ENCODE measurements at places on chromosomes 3 and 15.

DNA sequence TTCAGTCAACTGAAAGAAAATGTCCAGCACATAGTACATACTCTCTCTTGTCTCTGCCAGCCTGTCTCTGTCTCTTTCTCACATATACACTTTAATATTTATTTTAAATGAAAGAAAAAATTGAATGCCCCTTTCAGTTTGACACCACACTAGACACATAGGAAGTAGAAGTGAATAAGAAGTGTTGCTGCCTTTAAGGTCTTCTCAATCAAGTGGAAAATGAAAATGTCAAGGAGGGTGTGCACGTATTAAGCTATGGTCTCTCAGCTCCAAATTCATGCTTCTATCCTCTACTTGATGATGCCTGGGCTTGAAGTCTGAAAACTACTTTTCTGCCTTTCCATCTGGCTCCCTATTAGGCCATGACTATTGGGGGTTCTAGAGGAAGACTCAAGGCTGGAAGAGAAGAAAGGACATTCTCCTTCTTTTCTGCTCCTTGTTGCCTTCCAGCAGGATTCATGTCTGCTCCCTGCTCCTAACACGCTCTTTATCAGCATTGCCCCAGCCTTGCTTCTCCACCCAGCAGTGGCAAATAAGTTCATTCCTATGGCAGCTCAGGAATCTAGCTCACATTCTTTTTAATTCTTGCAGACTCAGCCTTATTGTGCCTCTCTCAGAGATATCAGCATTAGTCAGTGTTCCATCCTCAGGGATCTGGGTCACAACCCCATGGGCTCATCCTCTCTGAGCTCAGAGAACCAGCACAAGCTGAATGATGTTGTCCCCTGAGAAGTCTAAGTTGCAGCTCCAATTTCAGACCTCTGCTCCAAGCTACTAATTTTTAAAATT lies 609.1 kb upstream of the GRM7 start:
- no peak for DNase-seq

GRCh38 chr15:36483409-36483808 lies 96.0 kb upstream of the CDIN1 start:
- DNase-seq = no peak

GRCh38 chr3:23807424-23808015 lies 1.8 kb downstream of the UBE2E1 start:
- DNase-seq = no peak

DNA sequence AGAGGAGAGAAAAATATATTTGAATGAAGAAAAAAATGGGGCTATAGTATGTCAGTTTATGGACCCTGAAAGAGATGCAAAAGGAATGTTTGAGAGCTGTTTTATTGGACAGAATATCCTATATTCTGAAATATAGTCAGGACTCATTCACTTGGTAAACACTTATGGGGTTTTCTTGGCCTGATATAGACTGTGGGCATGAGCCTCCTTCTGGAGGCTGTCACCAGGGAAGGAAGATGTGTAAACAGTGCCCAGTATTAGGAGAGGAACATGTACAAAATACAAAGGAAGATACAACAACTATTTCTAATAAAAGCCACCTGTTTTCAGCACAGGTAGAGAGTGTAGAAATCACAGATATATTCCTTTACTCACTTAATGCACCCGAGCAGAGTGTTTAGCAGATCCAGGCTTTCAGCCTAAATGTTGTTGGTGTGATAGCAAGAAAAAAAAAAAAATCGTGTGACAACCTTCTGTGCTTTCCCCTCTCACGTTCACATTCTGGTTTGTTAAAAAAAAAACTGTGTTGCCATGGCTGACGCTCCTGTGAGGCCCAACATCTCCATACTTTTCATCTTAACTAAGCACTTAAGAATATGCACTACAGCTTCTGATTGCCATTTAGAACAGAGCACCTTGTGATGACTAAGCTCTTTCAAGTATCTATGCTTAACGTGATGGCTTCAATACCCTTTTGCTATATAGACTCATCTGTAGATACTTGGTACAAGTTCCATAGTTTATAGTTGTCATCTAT lies 134.1 kb downstream of the MBNL1 start:
- peak; percentile 42 for DNase-seq

GRCh38 chr3:124890573-124891190 lies 3.5 kb upstream of the ITGB5 start:
- no peak for DNase-seq

DNA sequence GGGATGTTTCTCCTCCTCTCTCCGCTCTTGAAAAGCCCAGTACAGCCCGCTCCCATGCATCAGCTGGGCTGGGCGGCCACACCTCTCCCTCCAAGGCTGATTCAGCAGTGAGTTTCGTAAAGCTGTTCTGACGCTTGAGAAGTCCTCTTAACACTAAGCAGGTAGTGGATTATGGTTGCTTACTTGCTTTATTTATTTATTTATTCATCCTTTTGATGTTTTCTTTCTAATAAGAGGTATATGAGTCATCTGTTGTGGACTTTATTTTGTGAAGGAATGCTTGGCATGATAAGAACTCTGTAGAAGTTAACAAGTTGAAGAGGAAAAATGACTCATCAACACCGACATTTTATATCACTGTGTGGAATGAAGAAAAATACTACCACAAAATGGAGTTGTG lies 285.0 kb downstream of the SQOR start:
- peak; percentile 71 for DNase-seq

GRCh38 chr3:164375995-164376394 lies 702.3 kb downstream of the SI start:
- no peak for DNase-seq

DNA sequence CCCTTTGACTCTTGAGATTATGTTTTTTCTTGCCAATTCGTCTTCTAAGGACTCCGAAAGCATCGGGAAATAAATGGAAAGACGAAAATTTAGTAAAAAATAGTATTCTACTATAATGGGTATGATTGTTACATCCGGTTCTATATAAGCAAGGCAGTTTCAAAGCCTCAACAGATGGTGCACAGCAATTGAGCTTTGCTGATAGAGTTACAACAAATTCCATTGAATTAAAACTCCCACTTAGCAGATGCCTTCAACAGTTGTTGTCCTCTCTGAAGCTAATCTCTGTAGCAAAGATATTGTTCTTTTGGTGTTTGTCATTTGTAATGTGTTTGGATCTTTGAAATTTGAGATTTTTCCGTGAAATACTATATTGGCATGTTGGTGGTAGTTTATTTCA lies 16.1 kb upstream of the GHSR start:
- no peak for DNase-seq

GRCh38 chr3:101809178-101810021 lies 30.4 kb downstream of the NXPE3 start:
- DNase-seq = no peak

DNA sequence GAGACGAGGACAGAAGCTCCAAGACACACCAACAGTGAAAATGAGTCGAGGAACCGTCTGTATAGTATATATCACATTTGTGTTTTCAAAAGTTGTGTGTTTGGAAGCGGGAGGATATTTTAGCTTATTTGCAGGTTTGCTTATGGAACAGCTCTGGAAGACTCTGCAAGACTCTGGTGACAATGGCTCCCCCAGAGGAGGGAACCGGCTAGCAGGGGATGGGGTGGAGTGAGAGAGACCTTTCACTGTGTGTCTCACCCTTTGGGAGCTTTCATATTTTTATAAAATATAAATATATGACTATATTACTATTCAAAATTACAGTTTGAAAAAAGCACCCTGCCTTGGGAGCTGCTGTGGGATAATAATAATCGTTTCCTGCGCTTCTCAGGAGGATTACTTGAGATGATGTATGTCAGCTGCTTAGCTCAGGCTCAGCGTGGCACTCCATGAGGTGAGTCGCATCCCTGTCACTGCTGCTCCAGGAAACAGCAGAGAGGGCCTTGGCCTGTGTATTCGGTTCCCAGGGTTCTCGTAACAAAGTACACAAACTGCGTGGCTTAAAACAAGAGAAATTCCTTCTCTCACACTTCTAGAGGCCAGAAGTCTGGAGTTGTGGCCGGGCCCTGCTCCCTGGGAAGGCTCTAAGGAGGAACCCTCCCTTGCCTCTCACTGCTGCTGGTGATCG lies 183.9 kb downstream of the FAM43A start:
- peak; percentile 24 for DNase-seq

GRCh38 chr15:74422652-74423430 lies 10.9 kb downstream of the SEMA7A start:
- DNase-seq = peak; percentile 97

DNA sequence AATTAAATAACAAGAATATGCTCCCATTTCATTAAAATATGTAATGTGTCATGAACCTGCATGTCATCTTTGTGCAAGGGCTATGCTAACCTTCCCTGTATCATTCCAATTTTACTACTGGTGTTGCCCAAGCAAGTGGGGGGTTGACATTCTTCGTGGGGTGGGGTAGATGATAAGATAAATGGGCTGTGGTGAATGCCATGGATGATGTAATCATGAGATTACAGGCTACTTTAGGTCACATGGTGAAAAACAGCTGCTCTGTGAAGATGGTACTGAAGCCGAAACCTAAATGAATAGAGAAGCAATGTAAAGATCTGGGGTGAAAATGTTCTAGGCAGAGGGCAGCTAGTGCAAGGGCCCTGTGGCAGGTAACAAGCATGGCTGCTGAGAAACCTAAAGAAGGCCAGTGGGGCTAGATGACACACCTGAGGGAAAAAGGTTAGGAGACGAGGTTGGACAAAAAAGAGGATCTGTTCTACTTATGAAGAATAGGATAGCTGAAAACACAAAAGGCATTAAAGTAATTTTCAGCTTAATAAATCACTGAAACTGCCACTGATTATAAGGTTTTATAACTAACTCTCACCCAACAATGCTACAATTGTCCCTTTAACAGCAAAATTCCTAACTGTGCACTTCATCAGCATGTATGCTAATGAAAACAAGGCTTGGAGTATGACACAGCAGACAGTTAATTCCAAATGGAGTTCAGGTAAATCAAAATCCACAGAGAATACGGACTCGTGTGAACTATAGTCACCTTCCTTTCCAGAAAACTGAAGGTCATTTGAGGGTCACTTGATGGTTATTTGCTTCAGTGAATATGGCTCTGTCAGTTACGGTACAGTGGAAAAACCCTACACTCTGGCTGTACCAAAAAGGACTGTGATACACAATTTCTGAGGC lies 35.0 kb downstream of the MTMR10 start:
- DNase-seq = peak; percentile 68

GRCh38 chr3:184110316-184110725 lies 13.5 kb downstream of the HTR3E start:
- DNase-seq = no peak

DNA sequence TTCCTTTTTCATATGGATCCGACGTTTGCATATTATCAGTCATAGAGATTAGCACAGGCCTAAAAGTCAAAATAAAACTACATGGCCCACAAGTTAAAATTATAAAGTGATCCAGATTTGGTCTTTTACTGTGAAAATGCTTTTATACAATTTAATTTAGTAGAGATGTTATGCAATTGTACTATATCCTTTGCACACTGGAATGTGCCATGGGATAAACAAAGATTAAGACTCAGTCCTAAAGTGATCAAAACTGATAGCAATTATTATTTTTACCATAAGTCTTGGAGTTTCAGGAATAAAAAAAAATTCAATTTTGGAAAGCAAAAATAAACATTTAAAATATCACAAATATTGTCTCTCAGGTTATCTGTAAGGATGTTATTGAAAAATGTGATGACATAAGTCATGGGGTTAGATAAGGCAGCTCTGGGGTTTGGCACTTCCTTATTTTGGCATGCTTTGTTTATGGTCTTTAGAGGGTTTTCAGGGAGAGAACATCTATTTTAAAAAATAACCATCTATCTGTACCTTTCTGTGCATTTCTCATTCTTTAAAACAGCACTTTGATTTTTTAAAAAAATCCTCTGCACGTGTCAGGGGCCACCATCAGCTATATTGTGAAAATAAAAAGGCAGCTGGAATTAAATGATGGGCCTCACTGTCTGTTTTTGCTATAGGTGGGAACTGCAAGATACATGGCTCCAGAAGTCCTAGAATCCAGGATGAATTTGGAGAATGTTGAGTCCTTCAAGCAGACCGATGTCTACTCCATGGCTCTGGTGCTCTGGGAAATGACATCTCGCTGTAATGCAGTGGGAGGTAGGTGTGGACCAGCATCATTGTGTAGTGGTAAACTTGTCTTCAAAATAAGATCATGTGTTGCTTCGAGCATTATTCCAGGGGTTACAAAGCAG lies 67.3 kb downstream of the TGFBR2 start:
- no peak for DNase-seq

DNA sequence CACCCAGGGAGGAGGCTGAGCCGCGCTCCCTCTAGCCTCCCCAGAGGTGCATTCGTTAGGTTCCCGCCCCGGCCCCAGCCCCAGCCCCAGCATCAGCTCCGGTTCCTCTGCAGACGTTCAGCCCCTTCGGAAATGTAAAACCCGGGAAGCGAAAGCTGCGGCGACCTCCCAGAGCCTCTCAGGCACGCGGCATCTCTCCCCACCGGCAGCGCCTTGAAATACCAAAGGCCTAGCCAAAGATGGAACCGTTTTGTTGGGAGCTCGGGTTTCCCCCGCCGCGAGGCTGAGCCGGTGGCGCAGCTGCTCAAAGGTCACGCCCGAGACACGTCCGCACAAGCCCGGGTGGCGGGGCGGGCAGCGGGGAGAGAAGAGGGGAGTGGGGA lies 77.8 kb upstream of the HES1 start:
- no peak for DNase-seq

DNA sequence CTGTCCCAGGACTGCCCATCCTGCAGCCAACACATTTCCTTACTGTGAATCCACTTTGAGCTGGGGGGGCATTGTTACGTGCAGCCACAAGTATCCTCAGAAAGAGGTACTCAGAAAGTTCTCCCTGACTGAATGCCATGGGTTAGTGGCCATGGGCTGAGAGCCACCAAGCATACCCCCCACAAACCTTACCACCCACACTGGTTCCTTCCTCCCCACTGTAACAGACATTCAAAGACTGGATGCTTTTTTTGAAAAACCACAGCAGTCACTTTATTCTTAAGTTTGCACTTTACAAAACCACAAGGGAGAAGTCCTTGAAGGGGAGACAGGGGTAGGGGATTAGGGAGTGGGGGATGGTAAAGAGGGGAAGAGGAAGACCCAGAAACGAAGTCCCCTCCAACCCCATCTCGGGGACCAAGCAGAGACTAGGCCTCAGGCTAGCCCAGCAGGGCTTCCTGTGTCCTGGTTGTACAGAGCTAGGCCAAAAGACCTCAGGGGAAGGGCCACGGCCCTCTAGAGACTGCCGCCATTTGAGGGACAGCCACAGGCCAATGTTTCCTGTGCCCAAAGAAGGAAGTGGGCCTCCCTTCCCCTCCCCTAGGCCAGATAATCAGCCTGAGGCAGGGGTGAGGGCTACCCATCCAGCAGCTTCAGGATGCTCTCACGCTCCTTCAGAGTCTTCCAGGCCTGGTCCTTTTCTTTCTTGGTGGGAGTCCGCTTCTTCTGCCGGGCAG lies 10.1 kb upstream of the CAMK1 start:
- DNase-seq = no peak

- no peak for DNase-seq
Observed at GRCh38 chr3:195028877-195029606, 241.9 kb downstream of the XXYLT1 start.

- no peak for DNase-seq
Observed at GRCh38 chr15:66364944-66365528, 8.6 kb upstream of the TIPIN start.

GRCh38 chr15:34653992-34654391 lies 70.5 kb upstream of the GOLGA8B start:
- DNase-seq = no peak

GRCh38 chr3:115932807-115933206 lies 309.5 kb downstream of the GAP43 start:
- DNase-seq = no peak
